MCF 10A (cell line): ENCODE measurements at places on chromosomes 2 and 18.
A peak's percentile ranks its signal among the peaks of the same experiment; 100 is the strongest.

DNA sequence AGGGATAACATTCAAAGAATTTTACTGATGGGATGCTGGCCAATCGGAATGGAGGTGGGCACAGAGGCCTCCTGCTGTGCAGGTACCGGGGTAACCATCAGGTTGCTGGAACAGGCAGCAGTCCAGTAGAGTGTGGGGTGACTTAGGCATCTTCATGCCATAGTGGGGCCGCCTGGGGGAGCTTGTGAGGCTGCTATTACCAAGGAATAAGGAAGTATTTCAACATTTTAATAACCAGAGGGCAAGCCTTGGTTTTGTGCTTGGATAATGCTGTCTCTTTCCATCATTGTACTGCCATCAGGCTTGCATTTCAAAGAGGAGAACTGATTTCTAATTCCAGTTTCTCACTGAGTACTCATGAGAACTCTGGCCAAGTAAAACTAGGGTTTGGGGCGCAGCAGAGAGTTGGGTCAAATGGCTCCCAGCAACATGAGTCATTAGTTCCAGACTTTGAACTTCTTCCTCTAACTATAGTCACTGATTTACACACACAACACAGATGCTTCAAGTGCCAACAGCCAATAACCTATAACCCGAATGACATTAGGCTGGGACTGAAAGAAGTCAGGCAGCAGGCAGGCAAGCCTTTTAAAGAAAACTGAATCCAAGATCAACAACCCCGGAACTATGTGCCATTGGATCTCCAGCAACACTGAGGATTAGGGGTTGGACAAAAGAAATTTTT, 56.1 kb upstream of the FHL2 start:
- peak; percentile 95 for DNase-seq

DNA sequence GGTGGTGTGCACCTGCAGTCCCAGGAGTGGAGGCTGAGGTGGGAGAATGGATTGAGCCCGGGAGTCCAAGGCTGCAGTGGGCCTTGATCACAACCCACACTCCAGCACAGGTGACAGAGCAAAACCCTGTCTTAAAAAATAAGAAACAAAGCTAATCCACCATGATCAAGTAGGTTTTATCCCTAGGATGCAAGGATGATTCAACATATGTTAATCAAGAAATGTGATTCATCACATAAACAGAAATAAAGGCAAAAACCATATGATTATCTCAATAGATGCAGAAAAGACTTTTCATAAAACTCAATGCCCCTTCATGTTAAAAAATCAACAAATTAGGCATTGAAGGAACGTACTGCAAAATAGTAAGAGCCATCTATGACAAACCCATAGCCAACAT, 58.1 kb downstream of the CCBE1 start:
- DNase-seq: no peak

DNA sequence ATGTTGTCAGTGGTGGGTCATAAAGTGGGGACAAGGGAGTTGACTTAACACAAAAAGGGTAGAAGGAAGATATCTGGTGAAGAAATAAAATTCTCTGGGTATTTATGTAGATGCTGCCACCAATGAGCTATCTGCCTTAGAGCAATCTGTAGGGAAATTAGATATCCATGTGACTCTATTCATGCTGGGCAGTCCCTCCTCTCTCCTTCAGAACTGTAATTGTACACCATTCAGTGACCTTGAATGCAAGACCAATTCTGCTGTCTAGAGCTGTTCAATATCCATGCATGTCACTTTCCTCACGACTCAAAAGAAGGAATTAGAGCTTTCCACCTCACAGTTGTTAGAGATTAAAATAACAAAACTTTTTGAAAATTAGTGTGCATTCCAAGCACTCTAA, 28.6 kb upstream of the TDRD15 start:
- DNase-seq: no peak

DNA sequence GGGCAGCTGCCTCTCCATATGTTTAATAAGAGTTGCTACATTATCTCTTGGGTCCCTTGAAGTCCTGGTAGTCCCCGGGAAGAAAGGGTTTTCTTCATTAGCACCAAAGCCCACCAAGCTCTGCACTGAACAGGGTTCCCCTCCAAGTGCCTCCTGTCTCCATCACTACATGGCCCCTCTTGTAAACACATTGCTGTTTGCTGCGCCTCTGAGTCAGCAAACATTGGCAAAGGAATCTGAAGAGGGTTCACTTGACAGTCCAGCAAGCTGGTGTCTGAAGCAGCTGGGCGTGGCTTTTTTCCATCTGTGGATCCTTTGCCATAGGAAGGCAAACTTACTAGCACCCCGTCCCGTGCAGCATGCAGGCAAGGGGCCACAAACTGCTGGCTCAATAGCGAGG, 82.8 kb downstream of the TEX51 start:
- peak; percentile 48 for DNase-seq

- DNase-seq: no peak
Measured at GRCh38 chr18:56246916-56247315, 391.5 kb downstream of the TXNL1 start.

DNA sequence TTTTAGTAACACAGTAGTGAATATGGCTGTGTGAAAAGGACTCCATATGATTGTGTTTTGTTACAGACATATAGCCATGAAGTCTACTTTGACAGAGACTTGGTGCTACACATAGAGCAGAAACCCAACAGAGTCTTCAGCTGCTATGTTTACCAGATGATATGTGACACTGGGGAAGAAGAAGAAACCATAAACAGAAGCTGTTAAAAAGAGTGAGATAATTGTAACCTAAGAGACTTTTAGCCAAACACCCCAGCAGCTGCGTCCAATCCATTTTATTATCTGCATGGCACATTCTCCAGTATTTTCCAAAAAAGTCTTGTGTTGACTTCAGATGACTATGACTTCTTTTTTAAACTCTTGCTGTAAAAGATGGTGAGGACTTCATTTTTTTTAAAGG, 41.4 kb upstream of the CYBRD1 start:
- no peak for DNase-seq

DNA sequence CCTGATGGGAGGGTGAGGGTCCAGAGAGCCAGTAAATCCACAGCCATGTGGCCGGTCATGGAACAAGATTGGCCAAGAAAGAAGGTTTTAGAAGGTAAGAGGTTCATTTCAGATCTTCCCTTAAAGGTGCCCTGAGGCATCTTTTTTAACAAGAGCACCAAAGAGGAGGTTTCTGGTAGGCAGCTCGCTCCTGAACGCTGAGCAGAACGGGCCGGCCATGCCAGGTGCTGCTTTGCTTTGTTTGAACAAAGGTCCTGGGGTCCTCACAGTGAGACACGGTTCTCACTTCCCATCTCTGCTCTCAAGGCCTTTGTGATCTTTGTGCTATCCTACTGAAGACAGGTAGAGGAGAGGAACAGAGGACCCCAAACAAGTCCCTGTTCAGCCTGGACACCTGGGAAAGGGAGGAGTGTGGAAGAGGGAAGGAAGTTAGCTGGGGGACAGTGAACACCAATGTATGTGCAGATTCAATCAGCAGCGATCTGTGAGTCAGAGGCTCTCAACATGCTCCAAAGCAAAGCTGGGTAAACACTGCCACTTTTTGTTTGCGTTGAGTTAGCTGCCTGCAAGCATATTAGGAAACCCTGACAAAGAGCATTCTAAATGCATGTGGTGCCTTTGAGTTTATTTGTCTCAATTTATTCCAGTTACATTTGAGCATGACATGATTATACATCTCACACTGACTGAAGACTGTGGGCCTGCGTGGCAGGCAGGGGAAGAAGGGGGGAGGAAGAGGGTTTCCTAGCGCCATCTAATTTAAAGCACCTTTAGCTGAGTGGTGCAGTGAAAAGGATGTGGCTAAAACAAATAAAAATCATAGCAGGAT, 102.4 kb downstream of the ASB1 start:
- peak; percentile 36 for DNase-seq

- peak; percentile 22 for DNase-seq
Measured at GRCh38 chr2:155223781-155224406, 525.4 kb downstream of the KCNJ3 start.

GRCh38 chr2:223232285-223232684, 180.3 kb downstream of the KCNE4 start:
- DNase-seq: no peak

DNA sequence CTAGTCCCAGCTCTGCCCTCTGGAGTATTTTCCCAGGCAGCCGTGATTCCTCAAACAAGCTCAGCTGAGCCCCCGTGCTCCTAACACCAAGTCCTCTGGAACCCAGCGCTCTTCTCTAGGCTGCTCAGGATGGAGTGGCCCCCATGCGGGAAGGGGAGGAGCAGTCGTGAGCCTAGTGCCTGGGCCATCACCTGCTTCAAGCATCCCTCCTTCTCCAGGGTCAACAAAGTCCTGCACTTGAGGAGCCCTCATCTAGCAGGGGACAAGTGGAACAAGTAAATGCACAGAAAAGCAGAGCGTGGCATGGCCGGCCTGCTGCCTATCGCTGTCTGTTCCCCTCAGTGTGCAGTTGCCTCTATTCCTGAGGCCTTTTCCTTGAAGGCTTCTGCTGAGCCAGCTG, 168.6 kb downstream of the INHBB start:
- DNase-seq: no peak

DNA sequence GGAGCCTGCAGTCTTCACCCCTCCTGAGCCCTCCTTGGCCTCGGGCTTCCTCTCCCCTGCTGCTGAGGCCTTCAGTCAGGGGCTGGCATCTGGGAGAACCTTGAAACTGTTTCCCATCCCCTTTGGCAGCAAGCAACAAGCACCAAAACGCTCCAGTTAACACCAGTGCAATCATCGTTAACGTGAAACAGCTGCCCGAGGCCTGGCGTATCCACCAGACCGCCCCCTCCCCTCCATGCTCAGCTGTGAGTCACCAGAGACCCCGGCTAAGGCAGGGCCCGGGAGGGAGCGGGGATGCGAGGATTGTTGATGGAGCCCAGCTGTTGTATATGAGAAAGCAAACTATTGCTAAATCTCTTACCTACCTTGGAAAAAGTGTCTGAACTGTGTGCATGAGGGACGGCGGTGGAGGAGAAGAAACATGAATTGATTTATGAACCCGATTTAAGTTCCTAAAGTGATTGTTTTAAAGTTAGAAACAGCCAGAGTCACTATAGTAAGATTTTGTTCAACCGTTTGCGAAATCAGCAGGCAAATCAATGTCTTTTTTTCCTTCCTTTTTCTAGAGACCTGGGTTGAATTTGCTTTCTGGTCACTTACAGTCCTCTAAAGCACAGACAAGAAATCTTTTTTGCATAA, 5.2 kb downstream of the ZFP36L2 start:
- peak; percentile 59 for DNase-seq

DNA sequence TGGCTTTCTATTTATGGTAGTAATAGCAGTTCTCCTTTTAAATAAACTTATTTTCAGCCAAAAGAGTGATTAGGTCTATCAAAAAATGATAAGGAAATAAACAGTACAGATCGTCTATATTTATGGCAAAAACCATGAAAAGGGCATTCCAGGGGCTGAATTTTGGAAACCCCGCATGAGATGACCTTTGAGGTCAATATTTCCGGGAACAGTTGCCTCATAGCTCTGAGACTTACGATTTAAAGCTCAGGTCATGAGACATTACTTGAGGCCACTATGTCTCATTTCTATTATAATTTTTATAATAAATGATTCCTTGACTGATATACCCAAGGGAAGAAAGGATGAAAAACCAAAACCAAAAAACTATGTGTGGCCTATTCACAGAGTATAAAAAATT, 101.1 kb downstream of the LDLRAD4 start:
- no peak for DNase-seq

GRCh38 chr18:12426924-12427323, 19.2 kb downstream of the PRELID3A start:
- DNase-seq: no peak

GRCh38 chr2:207352978-207353671, 176.6 kb upstream of the CREB1 start:
- DNase-seq: peak; percentile 24

DNA sequence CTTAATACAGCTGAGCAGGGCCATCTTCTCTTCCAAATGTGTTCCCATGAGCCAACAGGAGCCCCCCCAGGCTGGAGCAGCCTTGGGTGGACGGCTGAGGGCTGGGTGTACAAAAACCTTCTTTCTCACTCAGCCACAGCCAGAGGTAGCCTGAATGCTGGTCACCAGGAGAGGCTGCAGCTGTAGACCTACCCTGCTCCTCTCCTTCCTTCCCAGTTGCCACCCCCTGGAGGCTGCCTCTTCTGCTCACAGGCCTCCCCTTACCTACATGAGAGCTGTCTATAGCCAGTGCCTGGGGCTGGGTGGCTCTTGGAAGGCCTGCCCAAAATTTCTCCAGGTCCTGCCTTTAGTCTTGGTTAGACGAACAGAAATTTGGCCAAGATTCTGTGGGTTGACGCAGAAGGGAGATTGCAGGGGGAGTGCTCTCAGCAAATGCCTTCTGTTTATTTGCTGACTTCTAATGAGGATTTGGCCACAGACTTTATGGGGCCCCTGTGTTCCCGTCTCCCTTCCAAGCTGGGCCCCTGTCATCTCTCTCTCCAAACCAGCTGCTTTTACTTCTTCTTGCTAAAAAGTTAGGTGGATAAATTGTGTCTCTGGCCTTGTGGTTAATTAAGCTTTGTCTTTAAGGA, 18.3 kb downstream of the CELF4 start:
- DNase-seq: no peak

DNA sequence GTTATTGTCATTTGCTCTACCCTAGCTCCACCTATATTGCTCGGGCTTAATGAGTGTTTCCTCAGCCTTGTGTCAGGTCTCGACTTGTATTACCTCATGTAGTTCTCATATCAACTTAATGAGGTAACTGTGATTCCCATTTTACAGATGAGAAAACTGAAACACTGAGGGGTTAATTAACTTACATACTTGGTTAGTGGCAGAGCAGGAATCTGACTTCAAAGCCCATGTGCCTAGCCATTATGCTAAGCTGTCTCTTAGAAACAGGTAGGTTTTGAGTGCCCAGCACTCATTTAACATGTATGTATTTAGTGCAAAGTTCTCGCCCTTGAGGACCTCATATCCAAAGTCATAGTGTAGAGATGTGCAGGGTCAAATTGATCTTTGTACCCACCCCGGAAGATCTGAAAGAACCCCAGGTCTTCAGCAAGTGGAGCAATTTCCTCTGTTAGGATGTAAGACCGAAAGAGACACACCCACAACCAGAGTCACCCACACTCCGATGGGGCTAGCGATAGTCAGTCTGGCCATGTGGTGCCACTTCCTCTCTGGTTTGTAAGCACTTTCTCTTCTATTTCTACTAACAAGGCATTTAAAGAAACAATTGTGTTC, 121.0 kb upstream of the SLC39A10 start:
- DNase-seq: no peak

- peak; percentile 74 for DNase-seq
Measured at GRCh38 chr18:28176948-28177827, at the start of gene CDH2. CDH2 (minus strand) TSS chr18:28177130; CDS start chr18:28177022, 108 bp downstream.

DNA sequence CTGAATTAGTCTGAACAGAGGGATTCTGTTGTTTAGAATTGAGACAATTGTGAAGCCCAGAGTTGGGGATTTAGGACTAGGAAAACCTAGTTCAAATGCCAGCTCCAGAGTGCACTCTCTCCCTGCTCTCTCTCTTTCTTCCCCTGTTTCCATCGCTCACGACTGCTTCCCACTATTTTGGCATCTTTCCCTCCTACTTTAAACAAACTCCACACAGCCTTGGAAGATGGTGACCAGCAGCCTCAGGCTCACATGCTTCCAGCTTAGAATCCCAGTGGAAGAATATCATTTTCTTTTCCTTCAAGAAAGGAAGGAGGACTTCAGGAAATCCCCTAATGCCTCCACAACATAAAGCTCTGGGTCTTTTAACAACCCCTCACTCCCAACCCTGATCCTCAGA, 6.1 kb upstream of the DNMT3A start:
- DNase-seq: no peak

GRCh38 chr2:199160677-199161465, 296.9 kb downstream of the SATB2 start:
- DNase-seq: peak; percentile 48

- no peak for DNase-seq
Measured at GRCh38 chr2:44136252-44136651, 32.4 kb upstream of the PPM1B start.

GRCh38 chr18:59839246-59839645, 60.5 kb upstream of the PMAIP1 start:
- no peak for DNase-seq
